ENCODE measurements at places on chromosomes 4 and X.
A peak's percentile ranks its signal among the peaks of the same experiment; 100 is the strongest.

GRCh38 chrX:13829983-13830382, 13.1 kb upstream of the GPM6B start:
- DNase-seq, result no peak

GRCh38 chr4:103197765-103198110, 405 bp downstream of the CENPE start:
- DNase-seq, result no peak

DNA sequence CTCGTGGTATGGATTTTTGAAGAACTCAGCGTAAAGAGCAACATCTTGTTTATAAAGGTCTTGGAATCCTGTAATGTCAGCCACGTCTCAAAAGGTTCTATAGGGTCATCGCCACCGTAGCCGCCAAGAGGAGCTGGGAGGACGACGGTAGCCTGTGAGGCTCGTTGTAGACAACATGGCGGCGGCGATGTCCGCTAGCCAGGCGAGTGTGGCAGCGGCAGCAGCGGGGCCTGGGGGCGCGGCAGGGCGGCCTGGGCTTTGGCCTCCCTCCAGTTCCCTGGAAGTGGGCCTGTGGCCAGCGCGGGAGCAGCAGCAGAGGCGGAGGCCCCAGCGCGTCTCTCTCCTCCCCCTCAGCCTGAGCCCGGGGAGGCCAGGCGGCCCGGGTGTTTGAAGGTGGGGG, 143.5 kb upstream of the PBDC1 start:
- no peak for DNase-seq

DNA sequence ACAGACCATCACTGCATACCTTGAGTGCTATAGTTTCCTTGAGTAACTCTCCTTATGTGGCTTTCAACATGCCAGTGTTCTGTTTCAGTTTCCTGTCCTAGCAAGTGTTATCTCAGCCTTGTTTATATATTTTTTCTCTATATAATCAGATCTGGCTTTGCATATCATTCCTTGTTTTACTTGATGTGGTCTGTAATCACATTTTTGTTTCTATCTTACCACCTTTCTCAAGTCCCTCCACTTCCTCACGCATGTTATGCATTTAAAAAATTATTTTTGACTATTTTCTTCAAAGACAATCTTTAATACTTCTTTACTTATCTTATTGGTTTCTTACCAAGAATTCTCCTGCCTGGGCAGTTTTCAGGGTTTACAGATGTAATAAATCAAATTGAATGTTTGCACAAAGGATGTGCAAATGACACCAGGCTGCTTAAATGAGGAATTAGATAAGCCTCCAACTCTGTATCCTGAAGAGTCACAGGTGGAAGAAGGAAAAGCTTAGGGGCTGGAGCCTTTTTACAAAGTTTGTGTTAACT, 351.2 kb downstream of the BMPR1B start:
- no peak for DNase-seq

- no peak for DNase-seq
Observed at GRCh38 chr4:155173371-155173770, 35.1 kb upstream of the NPY2R start.

DNA sequence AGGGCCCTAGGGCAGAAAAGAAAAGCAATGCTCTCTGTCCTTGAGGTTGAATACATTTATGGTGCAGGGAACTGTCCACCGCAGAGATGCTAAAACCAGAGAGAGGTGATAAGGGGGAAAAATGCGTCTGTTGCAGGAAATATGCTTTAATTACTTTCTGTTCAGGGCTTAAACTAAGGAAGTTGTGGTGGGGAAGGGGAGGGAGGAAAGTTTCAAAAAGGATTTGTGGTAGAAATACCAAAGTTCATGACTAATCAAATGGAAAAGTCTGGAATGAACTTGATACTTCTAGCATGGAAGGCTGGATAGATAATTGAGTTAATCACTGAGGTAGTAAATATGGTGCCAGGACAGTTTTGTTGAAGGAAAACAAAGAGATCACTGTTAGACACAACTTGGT, 99.0 kb downstream of the ASB9 start:
- no peak for DNase-seq

- no peak for DNase-seq
Observed at GRCh38 chr4:150192986-150193385, 114.7 kb downstream of the DCLK2 start.

DNA sequence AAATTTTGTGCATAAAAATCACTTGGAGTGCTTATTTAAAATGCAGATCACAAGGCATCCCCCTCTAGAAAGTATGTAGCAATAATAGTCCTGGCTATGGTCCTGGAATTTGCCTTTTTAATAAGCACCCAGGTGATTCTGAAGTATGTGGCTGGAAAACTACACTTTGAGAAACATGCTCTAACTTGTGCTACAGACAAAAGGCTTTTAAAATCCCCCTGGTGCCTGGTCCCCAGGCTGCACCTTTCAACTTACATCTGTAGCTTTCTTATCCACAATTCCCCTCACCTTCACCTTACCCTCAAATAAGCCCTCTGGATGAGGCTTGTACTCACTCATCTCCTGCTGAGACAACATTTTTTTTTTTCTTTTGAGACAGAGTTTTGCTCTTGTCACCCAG, 21.1 kb downstream of the ART3 start:
- no peak for DNase-seq

GRCh38 chrX:41739871-41740270, 15.9 kb downstream of the GPR82 start:
- no peak for DNase-seq

DNA sequence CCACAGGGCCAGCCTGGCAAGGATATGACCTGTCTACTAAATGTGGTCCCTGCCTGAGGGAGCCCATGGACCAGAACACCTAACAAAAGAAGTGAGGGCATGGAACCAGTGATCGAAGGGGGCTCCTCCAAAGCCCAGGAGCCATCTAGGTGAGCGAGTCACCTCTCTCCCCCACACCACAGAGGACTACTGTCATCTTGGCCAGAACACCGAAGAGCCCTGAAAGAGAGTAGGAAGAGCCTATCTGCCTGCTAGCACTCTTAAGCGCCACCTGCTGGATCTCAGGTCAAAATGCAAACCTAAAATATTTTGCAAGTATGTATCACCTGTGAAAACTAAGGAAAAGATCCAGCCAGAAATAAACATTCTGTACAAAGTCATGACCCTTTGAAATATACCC, 137.9 kb upstream of the ZXDB start:
- DNase-seq, result no peak

GRCh38 chr4:28508636-28509035, 1648.0 kb downstream of the STIM2 start:
- no peak for DNase-seq

GRCh38 chr4:91916219-91916618, 387.5 kb upstream of the GRID2 start:
- DNase-seq, result no peak

DNA sequence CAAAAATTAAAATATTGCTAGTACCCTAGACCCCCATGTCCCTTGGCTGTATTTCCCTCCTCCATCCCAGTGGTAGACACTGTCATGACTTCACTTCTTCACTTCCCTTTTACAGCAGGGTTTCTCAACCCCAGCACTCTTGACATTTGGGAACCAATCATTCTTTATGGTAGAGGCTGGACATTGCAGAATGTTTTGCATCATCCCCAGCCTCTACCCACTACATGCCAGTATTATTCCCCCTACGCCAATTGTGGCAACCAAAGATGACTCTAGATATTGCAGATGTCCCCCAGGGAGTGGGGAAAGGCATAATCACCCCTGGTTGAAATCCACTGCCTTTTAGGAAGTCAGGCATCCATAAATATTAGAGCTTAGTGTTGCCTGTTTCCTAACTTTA, 138.6 kb downstream of the AMELX start:
- DNase-seq, result no peak

GRCh38 chr4:87327136-87327535, 4.5 kb upstream of the HSD17B13 start:
- DNase-seq, result no peak

- DNase-seq, result peak; percentile 66
Observed at GRCh38 chr4:7987148-7987989, 47.7 kb upstream of the AFAP1 start.

DNA sequence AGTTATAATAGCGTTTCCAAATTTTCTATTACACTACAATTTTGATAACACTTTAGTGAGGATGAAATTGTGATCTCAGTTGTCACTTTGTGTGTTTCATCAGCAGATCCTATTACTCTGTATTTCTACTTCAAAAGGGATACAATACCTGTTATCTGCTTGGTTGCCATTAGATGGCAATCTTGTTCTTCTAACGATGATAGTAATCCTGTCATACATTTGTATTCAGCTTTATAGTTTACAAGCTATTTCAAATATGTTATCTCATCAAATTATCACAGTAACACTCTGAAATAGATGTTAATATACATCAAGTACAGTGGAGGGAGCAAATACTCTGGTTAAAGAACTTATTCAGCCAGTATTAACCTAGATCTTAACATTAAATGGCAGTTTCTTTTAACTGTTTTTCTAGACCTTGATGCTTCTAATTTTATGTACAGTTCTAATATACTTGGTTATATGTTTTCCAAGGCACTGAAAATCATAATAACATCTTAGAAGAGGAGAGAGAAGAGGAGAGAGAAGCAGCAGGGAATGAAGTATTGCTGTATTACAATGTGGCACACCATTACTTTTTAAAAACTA, 292.0 kb downstream of the CCSER1 start:
- DNase-seq, result no peak

GRCh38 chr4:81418572-81418971, 53.1 kb downstream of the RASGEF1B start:
- no peak for DNase-seq

DNA sequence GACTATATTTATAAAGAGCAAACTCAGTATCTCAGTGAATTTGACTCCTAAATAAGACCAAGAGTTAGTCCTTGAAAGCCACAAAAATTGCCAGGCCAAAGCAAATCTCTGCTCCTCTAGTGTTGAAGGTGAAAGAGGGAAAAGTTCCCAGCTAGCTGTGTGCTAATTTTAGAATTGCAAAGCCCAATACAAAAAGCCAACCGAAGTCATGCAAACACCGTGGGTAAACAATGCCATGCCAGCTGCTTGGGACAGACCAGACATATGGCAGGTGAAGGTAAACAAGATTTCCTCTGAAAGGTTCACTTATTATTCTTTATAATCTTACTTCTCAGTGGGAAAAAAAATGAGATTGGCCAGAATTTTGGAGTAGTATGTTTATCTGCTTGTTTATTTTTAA, 80.5 kb upstream of the LNX1 start:
- DNase-seq, result no peak

DNA sequence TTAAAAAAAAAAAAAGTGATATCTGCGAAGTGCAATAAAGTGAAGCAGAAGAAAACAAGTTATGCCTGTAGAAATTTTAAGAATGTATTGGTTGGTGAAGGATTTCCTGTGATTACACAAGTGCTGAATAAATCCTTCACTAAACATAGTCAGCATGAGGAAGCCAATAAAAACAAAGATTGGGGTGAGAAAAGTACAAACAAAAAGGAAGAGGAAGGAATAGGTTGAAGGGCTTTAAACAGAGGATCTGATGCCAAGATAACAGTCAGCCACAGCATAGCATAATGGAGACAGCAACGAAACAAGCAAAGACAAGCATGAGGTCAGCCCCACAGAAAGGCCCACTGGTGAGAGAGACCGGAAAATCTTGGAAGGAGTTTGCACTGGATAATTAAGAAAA, 372.2 kb downstream of the ADAM29 start:
- DNase-seq, result no peak

- no peak for DNase-seq
Observed at GRCh38 chr4:165794834-165795233, 78.2 kb upstream of the TLL1 start.

- no peak for DNase-seq
Observed at GRCh38 chrX:110315551-110315950, 2.3 kb downstream of the AMMECR1 start.

GRCh38 chrX:123424546-123424945, 240.5 kb downstream of the GRIA3 start:
- no peak for DNase-seq

- no peak for DNase-seq
Observed at GRCh38 chr4:116926631-116927295, 158.6 kb downstream of the TRAM1L1 start.

DNA sequence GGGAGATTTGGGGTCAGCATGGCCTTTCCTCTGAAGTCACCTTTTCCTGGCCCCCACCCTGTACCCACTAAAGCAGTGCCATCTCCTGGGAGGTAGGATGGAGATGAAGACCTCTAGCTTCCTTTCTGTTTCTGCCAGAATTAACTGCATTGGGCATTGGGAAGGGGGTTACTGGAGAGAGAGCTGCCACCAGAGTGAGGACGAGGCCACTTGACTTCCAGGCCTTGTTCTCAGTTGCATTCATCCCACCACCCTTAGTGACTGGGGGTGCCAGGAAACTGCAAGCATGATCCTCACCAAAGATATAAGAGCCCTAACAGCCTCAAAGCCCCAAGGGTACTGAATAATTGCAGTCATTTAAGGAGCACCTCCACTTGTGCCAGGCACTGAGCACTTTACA, 15.8 kb downstream of the SASH3 start:
- DNase-seq, result no peak

DNA sequence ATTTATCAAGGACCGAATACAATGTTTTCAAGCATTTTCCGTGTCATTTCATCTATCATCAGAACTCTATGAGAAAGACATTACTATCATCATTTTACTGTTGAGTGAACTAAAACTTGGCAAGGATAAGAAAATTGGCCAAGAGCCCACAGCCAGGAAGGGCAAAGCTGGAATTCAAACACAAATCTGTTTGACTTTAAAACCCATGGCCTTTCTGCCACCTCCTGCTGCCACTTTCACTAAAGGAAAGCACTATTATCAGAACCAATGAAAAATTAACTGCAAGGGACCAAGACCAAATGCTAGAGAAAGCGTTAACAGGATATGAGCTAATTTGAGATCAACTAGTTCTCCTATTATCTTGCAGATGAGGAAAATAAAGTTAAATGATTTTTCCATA, 2759.2 kb downstream of the ARAP2 start:
- no peak for DNase-seq

- DNase-seq, result no peak
Observed at GRCh38 chr4:77496457-77496856, 109.2 kb upstream of the CXCL13 start.

DNA sequence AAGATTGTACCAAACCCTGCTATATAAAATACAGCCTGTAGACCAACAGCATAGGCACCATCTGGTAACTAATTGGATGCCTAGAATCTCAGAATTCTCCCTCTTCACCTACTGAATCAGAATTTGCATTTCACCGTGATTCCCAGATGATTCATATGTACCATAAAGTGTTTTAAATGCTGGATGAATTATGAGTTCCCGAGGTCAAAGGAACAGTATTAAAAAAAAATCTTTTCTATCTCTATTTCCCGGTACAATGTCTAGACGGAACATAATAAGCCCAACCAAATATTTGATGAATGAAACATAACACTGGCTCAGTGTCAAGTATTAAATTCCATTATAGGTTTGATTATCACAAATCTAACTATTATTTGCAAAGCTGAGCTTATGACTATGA, 280.0 kb downstream of the ANKRD50 start:
- DNase-seq, result no peak
